ENCODE measurements at places on chromosomes 1 and 21.

- no peak for DNase-seq
These were observed 114.6 kb upstream of the VAV3 start for GRCh38 chr1:108079440-108080025.

GRCh38 chr21:37220433-37220980 lies 46.6 kb downstream of the VPS26C start:
- DNase-seq, result no peak

DNA sequence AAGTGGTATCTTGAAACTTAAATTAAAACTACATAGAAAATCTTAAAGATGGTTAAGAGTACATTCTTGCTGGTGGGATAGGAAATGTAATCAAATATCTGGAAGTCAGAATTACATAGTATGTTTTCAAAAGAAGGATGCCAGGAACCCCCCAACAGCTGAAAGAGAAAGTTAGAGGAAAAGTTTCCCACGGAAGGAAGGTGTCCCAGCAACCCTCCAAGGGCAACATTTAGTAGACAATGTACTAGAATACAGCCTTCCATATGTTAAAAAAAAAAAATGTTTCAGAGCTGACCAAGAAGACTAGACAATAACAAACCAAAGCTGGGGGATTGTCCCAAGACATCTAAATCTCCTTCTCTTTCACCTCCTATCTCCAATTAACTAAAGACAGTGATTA lies 2.2 kb downstream of the DEDD start:
- DNase-seq, result no peak

GRCh38 chr1:220528679-220529501 lies 954 bp downstream of the MARK1 start:
- peak; percentile 54 for DNase-seq

DNA sequence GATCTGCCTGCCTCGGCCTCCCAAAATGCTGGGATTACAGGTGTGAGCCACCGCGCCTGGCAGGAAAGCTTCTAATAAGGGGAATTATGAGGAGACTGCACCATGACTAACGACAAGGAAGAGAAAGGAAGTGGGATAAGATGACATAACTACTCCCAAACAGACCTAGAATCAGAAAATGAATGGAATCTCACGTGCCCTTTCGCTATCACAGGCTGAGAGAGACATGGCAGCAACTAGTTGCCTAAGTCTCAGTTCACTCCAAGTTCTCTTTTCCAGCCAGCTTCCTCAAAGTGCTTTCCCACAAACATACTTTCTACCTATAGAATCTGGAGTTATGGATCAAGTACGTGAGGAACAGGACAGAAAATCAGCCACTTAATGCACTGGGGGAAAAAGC lies 2.0 kb downstream of the PI4KB start:
- no peak for DNase-seq

GRCh38 chr21:40425981-40426380 lies 421.0 kb downstream of the DSCAM start:
- DNase-seq, result no peak

- no peak for DNase-seq
These were observed 3.9 kb downstream of the LDLRAD1 start for GRCh38 chr1:54014009-54014629.

DNA sequence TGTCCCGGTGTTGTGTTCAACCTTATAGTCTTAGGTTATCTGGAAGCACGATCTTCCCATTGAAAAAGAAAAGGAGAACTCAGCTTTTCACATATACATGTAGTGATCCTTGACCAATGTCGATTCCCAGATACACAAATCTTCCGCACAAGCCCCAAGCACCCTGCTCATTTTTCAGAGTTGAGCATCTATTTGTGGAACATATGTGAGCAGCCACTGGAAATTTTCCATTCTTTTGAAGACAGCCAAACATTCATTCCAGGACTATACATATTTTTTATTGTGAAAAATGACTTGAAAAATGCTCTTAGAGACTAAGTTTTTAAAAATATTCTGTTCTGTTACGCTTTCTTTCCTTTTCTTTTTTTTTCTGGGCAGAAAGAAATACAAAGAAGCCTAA lies 371.9 kb downstream of the RGS7 start:
- no peak for DNase-seq

DNA sequence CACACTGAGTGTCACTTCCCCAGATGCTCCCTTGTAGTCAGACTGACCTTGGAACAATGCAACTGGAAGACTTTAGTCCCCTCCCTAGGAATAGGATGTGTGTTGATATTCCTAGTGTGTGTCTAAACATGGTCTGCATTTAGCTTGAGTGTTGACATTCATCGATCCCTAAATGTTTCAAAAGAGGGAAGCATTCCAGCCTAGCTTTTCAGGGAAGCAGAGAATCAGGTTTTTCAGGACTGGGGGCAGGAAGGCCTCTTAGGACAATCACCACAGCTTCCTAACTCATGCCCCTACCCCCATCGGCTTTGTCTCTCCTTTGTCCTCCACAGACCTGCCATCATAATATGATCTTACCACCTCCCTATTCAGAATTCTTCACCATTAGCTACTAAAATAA lies 43.4 kb downstream of the NMNAT2 start:
- no peak for DNase-seq

GRCh38 chr1:2981981-2982614 lies 39.2 kb upstream of the ACTRT2 start:
- DNase-seq, result no peak

DNA sequence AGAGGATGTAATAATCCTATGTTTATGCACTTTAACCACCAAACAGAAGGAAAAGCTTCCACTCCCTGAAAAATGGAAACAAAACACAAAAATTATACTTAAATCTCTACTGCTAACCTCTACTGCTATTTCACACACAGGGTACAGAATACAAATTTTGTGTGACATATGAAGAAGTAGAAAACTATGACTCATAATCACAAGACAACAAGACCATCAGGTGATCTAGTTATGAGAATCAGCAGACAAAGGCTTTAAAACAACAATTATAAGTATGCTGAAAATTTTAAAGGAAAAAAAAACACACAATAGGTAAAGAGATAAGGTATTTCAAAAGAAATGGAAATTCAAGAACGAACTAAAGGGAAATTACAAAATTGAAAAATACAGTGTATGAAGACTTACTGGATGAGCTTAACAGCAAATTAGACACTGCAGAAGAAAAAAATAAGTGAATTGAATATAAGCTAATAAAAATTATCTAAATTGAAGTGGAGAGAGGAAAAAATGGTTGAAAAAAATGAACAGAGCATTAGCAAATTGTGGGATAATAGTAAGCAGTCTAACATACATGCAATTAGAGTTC lies 13.6 kb upstream of the NAV1 start:
- no peak for DNase-seq

DNA sequence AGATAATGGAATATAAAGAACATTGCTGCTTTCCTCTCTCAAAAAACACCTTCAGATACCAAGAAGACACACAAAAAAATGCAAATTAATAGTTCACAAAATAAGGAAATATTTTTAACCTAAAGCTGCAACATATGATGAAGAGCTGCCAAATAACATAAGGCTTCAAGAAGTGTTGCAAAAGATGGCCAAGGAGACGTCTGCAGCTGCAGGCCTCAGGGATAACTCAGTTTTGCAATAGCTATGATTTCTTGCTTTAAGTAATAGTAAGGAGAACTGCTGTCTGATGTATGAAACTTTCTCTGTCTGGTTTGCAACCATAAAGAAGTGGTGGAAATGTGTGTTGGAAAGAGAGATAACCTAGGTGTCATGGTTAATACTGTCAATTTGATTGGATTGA lies 1237.5 kb downstream of the MRPL39 start:
- DNase-seq, result no peak

DNA sequence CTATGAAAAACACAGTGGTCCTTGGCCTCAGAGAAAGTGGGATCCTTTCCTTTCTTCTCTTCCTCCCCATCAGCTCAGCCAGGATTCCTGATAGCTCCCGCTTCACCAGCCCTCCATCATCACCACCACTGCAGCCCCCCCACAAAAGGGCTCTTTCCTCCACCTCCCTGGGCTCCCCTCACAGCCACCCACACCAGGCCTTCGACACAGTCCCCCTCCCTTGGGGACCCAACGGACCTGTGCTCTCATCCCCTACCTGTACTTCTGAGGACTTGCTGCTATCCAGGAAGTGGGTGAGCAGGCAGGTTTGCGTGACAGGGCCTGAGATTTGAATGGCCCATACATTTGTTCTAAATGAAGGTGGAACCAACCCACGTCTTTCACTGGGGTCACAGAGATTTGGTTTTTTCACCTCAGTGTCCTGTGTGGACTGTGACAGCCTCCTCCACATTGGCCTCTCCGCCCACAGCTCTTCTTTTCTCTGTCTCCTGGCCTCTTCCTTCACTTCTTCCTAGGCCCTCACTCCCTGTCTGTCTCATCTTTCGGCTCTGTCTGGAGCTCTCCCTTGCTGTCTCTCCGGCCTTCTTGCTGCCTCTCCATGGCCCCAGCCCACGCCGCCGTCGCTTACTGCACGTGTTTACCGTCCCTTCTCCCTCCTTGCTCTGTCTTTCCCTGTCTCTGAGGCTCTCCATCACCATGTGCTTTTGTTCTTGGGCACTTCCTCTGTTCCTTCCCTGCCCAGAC lies 238.6 kb downstream of the FOXD2 start:
- no peak for DNase-seq

DNA sequence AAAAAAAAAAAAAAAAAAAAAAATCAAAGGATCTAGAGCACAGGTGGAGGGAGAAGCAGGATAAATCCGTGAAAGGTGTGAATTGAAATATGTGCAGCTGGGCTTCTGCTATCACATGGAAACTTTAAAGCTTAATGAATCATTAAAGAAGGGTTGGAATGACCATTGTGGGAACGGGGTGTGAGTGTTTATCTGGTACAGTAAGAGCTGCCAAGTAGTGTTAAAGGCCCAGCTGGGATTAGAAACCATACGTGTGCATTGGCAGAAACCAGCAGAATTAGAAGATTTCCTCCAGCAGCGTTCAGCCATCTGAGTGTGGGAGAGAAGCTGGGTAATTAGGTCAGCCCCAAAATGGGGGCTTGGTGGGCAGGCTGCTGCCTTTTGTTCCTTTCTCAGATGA lies 13.5 kb downstream of the FALEC start:
- DNase-seq, result no peak

GRCh38 chr1:37146071-37146470 lies 111.8 kb upstream of the GRIK3 start:
- DNase-seq, result no peak

- DNase-seq, result no peak
These were observed 37.1 kb upstream of the CSF1 start for GRCh38 chr1:109873278-109874175.

GRCh38 chr21:38492007-38492406 lies 6.3 kb downstream of the ERG start:
- DNase-seq, result no peak

DNA sequence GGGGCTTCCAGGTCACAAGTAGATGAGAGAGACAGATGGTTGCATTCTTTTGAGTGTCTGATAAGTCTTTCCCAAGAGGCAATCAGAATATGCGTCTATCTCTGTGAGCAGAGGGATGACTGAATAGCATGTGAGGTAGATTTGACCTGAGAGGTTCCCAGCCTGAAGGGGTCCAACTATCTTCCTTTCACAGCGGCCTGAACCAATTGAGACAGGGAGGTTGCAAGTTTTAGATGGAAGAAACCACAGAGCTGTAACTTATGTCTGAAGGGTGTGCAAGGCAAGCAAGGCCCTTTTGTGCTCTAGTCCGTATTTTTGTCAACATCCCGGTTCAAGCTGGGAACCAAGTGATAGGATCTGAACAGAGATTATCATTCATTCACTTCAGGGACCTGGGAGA lies 9.9 kb upstream of the RNF187 start:
- DNase-seq, result no peak

DNA sequence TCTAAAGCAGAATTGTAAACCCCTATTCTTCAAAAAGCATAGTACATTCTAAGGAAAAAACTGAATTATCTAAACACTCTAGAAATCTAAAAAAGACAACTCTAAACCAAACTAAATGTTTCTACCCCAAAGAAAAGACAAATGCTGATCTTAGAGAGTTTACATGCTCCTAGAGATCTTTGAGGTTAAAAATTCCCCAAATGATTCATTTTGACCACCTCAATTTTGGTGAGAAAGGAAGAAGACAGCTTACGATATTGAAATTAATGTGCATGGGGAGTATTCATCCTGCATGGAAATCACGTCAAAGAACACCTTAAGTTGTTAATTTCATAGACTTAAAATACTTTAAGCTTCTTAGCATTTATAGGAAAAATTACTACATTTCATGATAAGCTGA lies 377.8 kb upstream of the RUNX1 start:
- DNase-seq, result no peak

DNA sequence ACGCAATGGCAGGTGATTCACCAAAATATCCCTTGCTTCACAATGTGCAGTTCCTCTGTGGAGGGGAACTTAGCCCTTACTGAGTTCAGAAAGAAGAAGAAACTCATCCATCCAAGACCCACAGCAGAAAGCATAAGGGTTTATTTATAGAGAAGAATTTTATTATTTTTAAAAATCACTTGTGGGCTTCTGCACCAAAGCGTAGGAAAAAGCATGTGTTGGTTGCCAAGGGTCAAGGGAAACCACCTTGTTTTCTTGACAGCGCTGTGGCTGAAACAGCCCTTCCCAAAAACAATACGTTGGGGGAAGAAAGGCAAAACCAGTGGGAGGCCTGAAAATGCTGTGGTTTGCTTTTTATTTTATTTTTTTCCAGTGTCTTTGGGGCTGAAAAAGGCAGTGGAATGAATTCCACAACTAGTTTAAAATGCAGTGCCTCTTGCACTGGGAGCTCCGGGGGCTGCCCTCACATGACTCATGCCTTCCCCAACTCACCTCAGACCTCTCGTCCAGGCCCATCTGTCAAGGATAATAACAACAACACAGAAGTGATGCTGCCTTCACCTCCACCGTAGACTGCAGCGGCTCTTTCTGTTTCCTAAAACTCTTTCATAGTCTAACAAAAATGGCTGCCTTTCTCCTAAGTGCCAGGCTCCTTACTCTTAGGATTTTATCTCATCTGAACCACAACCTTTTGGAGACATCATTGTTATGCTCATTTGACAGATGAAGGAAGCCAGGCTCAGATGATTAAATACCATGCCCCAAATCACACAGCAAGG lies 224.2 kb upstream of the JUN start:
- no peak for DNase-seq

GRCh38 chr1:180945151-180945550 lies 32.5 kb downstream of the KIAA1614 start:
- DNase-seq, result peak; percentile 7

DNA sequence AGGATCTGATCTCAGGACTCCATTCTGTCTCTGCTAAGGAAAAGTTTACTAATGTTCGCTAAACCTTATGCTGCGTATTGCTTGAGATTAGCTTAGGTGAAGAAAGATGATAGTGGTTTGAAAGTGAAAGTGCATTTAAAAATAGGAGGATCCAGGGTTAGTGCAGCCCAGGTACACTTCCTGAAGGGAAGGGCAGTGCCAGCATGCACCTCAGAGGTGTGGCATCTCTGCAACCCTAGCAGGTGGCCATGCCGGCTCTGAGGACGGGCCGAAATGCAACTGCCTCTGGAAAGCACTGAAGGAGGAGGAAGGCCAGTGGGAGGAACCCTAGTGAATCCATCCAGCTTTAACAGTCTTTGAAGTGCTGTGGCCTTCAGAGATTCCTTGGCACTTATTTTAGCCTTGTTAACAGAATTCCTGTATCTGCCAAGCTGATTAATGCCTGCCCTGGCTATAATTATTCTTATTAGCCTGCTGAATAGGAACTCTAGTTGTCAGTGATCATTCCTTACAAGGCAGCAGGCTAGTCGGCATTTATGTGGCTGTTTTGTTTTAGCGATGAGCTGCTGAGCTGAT lies 5.5 kb downstream of the PTGFRN start:
- no peak for DNase-seq

GRCh38 chr1:232586679-232587078 lies 43.3 kb downstream of the SIPA1L2 start:
- peak; percentile 67 for DNase-seq

GRCh38 chr1:186155594-186155993 lies 219.5 kb downstream of the TPR start:
- DNase-seq, result no peak

Data from NCI-H1436 (cell line).